ENCODE measurements at places on chromosomes 4 and X.

DNA sequence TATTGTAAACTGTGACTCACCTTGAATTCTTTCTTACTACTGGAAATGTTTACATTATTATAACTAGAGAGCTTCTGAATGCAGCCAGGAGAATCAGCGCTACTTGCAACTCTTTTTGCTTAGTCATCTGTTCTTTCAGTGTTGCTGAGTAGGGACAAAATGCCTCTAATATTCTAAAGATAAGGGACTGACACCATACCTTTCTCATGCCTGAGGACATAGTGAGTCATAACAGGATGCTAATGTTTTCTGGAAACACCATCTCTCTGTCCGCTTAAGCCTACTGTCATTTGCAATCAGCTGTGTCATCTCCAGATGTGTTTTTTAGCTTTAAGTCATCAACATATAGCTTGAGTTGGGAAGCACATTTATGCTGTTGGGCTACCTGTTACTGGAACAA is 108.3 kb downstream of the QRFPR start:
- DNase-seq = no peak

DNA sequence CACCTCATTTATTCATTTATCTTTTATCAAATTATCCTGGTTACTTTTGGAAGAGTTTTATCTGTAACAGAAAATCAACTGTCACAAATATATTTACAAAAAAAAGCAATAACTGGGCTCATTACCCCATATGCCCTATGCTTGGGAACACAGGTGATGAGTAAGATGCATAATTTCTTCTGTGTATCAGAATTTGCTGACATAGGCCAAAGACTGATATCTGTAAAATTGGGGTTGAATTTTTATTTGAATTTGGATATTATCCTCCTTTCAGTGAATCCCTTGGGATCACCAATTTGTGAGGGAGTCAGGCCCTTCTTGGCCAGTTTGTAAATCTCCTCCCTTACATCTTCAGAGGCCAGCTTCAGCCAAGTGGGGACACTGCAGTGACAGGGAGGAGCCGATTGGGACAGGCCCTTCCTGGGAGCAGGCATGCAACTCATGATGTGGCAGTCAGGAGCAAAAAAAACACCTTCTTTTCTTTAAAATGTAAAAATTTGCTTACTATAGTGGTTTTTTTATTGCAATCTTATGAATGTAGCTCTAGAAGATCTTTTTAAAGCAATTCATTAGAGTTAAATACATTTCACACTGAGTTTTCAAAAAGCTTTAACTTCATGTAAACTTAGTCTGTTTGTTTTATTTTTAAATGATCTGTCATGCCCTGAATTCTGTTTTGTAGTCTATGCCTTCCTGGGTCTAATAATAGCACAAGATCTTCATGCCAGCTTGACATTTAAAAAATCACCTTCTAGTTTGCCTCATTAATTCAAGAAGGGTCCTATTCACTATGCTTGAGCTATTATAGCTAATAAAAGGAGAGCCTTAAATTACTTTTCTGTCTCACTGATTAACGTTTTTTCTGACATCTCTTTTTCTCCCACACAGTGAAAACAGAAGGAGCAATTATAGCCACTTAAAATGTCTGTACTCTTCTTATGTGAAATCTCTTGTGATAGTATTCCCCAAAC is 136.6 kb upstream of the SPRY1 start:
- no peak for DNase-seq

GRCh38 chr4:24195991-24196736 is 306.3 kb upstream of the PPARGC1A start:
- no peak for DNase-seq

- no peak for DNase-seq
Measured at GRCh38 chrX:153446950-153447580, 1.2 kb upstream of the TREX2 start.

GRCh38 chr4:56909086-56909894 is 1.6 kb downstream of the REST start:
- no peak for DNase-seq

GRCh38 chrX:15570145-15570544 is 30.6 kb downstream of the ACE2 start:
- no peak for DNase-seq

- no peak for DNase-seq
Measured at GRCh38 chr4:112451831-112452230, 64.1 kb downstream of the NEUROG2 start.

- no peak for DNase-seq
Measured at GRCh38 chr4:125527681-125528080, 212.9 kb downstream of the FAT4 start.

GRCh38 chr4:73650250-73650649 is 30.0 kb upstream of the RASSF6 start:
- DNase-seq = no peak

GRCh38 chr4:27018076-27018475 is 157.4 kb downstream of the STIM2 start:
- DNase-seq = no peak

Measured in stimulated activated CD8-positive, alpha-beta memory T cell treated with anti-CD3 and anti-CD28 coated beads, Interleukin-4, amount 100 ng/mL, for 4 hours (primary cell).